ENCODE measurements at places on chromosomes 2 and 18. TPM values are rescaled to one million over a fixed set of nuclear protein-coding genes. Genes with fewer than 3 reads are reported as not detected.

Gene PID1
- polyA plus RNA-seq: 19.9 TPM

Gene SLC35F6
- 20.0 TPM for polyA plus RNA-seq

Gene COL4A3
- 35.1 TPM for polyA plus RNA-seq

Gene SCYGR4
- polyA plus RNA-seq: not detected

Gene ALPG
- not detected for polyA plus RNA-seq

Gene CPSF3
- 37.8 TPM for polyA plus RNA-seq

Gene RND3
- polyA plus RNA-seq: 40.2 TPM

Gene CAPN14
- polyA plus RNA-seq: 0.16 TPM

Gene GREB1L
- polyA plus RNA-seq: 1.6 TPM

Gene MRPL33
- 491 TPM for polyA plus RNA-seq

Gene GLI2
- 2.7 TPM for polyA plus RNA-seq

Gene VWC2L
- polyA plus RNA-seq: not detected

Gene TMEM247
- not detected for polyA plus RNA-seq

Gene COMMD1
- 58.9 TPM for polyA plus RNA-seq

Gene REG1B
- polyA plus RNA-seq: 1.4 TPM

Gene CD8B2
- not detected for polyA plus RNA-seq

Gene TUBA4B
- polyA plus RNA-seq: not detected

Gene SPHKAP
- not detected for polyA plus RNA-seq

Gene LRRC30
- polyA plus RNA-seq: not detected

Gene ZNF396
- polyA plus RNA-seq: 3.3 TPM

Gene NOSTRIN
- polyA plus RNA-seq: 49.9 TPM

Gene CNDP1
- not detected for polyA plus RNA-seq

Gene ITGB6
- not detected for polyA plus RNA-seq

Gene MYOM1
- 20.0 TPM for polyA plus RNA-seq

Gene SPIRE1
- polyA plus RNA-seq: 15.8 TPM

Gene CCDC148
- 0.64 TPM for polyA plus RNA-seq

Gene RBM43
- polyA plus RNA-seq: 5.0 TPM

Gene TBR1
- polyA plus RNA-seq: not detected

Gene PLEK
- 5.2 TPM for polyA plus RNA-seq

Gene MOCOS
- 10.0 TPM for polyA plus RNA-seq

Gene GCG
- polyA plus RNA-seq: not detected

Gene SPDYA
- 0.13 TPM for polyA plus RNA-seq

Gene WDR33
- 42.7 TPM for polyA plus RNA-seq

Gene ANKRD30B
- 0.16 TPM for polyA plus RNA-seq

Gene FLACC1
- polyA plus RNA-seq: 1.2 TPM

Gene AFF3
- 1.1 TPM for polyA plus RNA-seq

Gene RFX8
- 1.1 TPM for polyA plus RNA-seq

Gene CCDC142
- 17.5 TPM for polyA plus RNA-seq

Gene HOXD12
- polyA plus RNA-seq: not detected

Gene CYS1
- polyA plus RNA-seq: 1.1 TPM

Gene KCNJ3
- polyA plus RNA-seq: 0.48 TPM

Gene RESP18
- not detected for polyA plus RNA-seq

Gene SH3RF3
- 10.0 TPM for polyA plus RNA-seq

Gene GALNT3
- polyA plus RNA-seq: 5.0 TPM

Gene TEKT4
- polyA plus RNA-seq: not detected

Gene ZNF24
- polyA plus RNA-seq: 28.1 TPM

Gene OSBPL1A
- 18.7 TPM for polyA plus RNA-seq

Gene AMMECR1L
- polyA plus RNA-seq: 14.5 TPM

Gene COL4A4
- polyA plus RNA-seq: 4.3 TPM

Gene FBXO11
- polyA plus RNA-seq: 45.6 TPM

Gene TMEM200C
- polyA plus RNA-seq: 1.6 TPM

Gene PRADC1
- polyA plus RNA-seq: 37.9 TPM

Gene MROH2A
- polyA plus RNA-seq: not detected

Gene RAB6C
- polyA plus RNA-seq: 0.24 TPM
